Activated T-cell treated with anti-CD3 and anti-CD28 coated beads, Interleukin-2, amount 50 U/mL, for 4 hours (primary cell): ENCODE measurements at places on chromosomes 12 and 14. TPM values are rescaled to one million over a fixed set of nuclear protein-coding genes. Genes with fewer than 3 reads are reported as not detected.

Gene EP400
- total RNA-seq = 57.2 TPM

DNA sequence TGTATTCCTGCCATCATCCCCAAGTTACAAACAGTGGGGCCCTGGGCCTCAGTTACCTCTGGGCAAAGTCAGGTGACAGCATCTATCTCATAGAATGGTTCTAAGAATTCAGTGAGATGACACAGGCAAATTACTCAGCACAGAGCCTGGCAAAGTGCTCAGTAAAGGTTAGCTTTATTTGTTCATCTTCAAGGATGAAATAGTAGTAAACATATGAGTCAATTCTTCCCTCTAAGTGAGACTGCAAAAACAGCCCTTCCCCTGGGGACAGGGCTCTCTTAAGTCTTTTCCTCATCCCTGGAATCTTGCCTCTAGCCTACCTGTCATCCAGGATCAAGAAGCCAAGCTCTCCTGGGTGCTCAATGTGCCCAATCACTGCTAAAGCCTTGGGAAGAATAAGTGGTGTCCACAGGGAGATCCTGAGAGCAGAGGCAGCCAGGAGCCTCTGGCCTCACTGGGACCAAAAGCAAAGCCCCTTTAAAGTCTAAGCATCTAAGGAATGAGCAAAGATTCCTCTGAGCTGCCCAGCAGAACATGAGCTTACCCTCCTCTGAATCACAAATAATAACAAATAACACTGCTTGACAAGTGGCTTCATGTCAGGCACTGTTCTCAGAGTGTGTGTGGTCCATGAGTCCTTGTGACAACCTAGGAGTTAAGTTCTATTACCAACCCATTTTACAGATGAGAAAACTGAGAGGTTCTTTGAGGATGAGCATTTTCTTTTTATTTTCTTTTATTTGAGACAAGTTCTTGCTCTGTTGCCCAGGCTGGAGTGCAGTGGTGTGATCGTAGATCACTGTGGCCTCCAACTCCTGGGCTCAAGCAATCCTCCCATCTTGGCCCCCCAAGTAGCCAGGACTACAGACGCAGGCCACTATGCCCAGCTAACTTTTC is 12.1 kb downstream of the NUAK1 start:
- DNase-seq = no peak

Gene C12orf60
- 2.4 TPM for total RNA-seq

Gene ASPG
- not detected for total RNA-seq
